NCI-H2227 treated with DMSO at 0.1 percent for 48 hours (cell line): ENCODE measurements at places on chromosomes 7 and 10.

DNA sequence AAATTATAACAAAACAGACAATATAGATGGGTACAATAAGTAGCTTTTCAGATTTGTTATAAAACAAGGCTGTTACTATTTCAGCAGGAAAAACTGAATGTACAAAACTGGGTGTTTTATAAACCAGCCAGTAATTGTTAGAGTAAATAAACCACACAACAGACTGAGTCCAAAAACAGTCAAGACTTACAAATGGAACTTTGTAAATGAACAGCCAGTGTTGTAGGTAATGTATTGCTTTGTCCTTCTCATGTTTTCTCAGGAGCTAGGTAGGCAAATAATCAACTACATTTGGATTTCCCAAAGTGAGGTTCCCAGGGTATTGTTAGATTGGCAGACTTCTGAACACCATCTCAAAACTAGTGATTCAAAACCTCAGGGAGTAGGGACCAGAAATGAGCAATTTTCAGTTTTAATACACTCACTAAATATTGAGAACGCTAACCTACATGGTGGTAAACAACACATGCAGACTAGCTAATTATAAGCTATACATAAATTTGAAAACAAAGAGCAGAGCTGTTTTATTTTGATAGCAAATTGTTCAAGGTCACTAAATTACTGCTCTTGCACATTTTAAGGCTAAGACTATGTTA is 36.2 kb downstream of the HERPUD2 start:
- no peak for DNase-seq

GRCh38 chr7:82690929-82691328 is 247.4 kb upstream of the CACNA2D1 start:
- DNase-seq: no peak

DNA sequence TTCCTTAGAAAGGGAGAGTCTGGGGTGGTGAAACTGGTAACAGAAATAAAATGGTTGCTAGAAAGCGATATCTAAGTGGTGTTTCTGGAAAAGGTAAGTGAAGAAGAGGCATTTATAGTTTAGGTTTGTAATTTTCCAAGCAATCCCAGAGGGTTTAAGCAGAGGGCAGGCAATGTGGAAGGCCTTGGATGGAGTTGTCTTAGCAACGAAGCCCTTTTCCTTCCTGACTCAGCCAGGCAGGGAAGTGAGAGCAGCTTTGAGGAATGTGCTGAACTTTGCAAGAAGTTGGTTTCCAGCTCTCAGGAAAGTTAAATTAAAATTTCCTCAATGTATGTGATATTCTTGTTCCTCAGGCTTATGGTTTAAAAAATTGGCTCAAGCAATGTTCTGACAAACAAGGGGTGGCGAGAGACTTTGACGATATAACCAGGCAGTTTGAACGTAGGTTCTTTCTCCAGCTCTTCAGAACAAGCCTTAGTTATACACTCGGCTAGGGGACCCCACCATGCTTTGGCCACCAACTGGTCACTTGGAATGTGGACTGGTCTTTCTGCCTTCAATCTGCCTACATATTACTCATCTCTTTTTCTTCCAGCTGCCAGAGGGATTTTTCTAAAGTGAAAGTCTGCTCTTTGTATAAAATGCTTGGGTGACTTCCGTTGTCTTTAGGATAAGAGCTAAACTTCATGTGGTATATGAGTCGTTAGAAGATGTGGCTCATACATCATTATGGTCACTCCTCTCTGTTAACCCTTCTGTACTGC is 66.9 kb upstream of the SLC25A13 start:
- DNase-seq: no peak

GRCh38 chr7:99106821-99107241 is 37.1 kb downstream of the SMURF1 start:
- no peak for DNase-seq

DNA sequence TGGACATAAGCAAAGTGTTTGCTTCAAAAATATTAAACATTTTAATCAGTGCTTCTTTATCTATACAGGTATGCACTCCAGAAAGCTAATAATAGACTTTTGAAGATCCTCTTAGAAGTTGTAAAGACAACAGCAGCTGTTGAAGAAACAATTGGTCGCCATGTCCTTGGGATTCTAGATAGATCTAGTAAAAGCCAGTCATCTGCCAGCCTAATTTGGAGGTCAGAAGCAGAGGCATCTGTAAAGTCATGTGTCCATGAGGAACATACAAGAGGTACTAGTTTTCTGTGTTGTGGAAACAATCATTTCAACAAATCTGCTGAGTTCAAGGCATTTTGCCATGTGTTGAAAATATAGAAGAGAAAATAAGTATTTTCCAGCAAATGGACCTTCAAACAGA is 89.3 kb downstream of the CYP51A1 start:
- no peak for DNase-seq

DNA sequence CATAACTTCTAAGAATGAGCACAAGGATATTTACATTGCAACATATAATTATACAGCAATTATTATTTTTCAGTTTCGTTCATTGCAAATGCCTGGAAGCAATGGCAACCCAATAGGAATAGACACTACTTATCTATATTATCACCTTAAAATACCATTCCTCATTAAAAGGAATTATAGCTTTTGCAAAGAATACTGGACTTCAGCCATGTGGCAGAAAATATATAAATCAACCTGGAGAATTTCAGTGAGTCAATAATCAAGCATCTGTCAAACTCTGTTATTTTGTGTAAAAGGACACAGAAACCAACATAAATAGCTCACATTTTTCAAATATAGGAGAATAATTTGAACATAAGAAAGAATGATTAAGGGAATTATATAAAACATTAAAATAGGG is 96.1 kb upstream of the SEMA3C start:
- DNase-seq: no peak

DNA sequence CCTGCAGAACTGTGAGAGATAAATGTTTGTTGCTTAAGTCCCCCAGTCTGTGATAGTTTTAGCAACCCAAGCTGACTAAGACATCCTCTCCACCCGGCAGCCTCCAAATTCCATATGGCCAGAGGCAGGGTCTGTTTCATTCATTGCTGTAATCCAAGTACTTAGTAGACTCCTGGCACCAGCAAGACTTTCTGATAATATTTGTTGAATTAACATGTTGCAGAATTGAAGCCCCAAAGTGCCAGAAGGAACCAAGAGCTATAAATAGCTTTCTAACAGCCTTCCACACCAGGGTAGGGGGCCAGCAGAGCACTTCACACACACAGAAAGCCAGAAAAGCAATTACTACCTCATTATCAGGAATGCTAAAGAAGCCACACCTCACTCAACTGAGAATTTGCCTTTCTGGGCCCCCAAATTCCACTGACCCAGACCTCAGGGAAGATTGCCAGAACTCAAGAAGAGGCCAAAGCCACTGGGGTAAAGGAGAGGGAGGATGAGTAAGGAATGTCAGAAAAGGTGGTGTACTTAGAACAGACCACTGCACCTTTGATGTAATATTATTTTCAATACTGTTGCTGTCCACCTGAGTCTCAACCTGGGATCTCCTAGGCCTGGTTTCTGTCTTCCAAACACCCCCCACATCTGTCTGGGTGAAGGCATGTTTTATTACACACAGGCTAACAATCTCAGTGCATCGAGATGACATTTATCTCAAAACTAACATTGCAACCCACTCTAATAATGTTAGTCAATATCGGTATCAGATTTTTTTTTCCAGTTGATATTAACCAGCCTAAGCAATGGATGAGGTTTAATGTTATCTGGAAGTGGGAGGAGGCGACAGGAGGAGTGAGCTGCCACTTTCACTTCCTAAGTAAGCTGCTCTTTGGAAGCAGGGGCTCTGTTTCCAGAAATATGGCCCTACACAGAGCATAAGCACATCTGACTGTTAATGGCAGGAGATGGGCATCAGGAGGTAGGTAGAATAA is 5.5 kb downstream of the NOD1 start:
- no peak for DNase-seq

GRCh38 chr7:111138586-111138985 is 47.7 kb downstream of the LRRN3 start:
- DNase-seq: no peak

DNA sequence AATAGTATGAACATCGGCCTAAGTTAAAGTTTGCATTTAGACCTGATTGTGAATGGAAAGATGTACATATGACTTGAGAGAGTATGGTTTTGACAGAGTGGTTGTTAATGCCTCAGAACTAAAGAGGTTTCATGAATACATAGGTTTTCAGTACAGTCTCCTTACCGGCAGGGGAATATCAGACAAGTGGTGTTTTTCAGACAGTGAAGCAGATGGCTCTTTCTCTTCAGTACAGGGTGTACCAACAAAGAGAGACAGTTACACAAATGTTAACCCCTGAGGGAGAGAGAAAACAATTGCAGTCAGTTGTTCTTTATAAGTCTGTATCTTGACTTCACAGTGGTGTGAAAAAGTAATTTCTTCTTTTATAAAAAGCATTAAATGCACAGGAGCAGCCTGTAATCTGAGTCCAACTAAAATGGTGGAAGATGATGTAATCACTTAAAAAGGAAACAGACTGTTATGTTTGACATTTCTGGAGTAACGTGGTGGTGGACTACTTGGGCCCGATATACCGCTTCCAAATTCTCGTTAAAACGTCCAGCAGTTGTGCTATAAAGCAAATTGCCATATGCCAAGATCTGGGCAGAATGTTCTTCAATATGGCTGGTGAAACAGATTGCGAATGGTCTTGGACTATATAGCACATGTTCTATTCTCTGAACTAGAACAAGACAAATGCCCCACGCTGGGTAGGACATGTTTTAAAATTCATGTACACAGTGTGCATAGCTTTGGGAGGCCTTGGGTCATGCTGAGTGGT is 69.2 kb downstream of the SDK1 start:
- peak; percentile 37 for DNase-seq

- DNase-seq: no peak
Measured at GRCh38 chr7:2974093-2974819, 69.4 kb downstream of the CARD11 start.

GRCh38 chr7:157757211-157757610 is 420.4 kb downstream of the DNAJB6 start:
- DNase-seq: no peak

DNA sequence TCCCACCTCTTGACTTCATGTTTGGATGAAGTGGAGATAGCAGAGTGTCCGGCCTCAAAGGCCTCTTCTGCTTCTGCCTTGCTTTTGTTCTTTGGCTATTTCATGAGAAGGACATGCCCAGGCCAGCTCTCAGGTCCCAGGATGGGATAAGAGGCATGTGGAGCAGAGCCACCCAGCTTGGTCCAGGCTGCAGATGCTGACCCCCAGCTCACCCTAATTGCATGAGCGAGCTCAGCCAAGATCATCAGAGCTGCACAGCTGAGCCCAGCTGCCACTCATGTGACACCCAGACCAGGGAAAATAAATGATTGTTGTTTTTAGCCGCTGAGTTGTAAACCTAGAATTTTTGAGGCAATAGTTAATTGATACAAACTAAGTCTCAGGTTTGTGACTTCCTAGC is 230.0 kb downstream of the PHF14 start:
- DNase-seq: no peak

GRCh38 chr7:29170781-29171180 is 23.8 kb upstream of the CHN2 start:
- DNase-seq: no peak

DNA sequence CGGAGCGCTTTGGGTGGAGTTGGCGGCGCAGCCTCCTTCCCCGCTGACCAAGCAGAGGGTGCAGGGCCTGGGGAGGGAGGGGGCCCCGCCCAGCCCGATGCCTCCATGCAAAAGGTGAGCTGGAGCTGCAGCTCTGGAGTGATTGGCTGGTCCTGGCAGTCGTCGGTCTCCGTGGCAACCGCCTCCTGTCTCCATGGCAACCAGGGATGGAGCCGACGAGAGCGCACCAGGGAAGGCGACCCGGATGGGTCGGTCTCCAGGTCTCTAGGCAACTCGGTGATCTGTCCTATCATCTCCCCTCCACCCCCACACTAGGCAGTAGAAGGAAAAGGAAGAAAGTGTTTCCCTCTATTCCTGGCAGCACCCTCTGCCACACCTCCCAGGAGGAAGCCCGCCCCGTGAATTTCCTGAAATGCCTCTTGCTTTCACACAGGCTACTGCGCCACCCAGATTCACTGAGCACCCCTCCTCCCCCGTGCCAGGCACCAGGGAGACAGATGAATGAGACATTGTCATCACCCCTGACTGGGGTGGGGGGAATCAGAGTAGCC is 647 bp upstream of the NACAD start:
- peak; percentile 91 for DNase-seq

DNA sequence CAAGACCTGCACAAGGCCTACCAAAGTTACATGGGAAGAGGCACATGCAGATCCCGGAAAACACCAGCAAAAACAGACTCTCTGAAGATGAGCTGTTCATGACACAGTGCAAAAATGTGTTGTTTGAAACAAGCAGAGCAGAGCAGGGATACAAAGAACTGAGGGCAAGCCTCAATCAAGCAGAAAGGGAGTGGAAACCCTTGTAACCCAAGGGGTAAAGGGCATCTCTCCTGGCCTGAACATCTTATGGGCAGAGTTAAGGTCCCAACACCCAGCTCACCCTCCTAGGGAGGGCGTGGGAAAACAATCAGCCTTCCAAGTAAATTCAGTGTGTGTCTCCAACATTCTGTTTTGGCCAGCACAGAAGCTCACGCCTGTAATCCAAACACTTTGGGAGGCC is 10.5 kb downstream of the PSPH start:
- DNase-seq: no peak

DNA sequence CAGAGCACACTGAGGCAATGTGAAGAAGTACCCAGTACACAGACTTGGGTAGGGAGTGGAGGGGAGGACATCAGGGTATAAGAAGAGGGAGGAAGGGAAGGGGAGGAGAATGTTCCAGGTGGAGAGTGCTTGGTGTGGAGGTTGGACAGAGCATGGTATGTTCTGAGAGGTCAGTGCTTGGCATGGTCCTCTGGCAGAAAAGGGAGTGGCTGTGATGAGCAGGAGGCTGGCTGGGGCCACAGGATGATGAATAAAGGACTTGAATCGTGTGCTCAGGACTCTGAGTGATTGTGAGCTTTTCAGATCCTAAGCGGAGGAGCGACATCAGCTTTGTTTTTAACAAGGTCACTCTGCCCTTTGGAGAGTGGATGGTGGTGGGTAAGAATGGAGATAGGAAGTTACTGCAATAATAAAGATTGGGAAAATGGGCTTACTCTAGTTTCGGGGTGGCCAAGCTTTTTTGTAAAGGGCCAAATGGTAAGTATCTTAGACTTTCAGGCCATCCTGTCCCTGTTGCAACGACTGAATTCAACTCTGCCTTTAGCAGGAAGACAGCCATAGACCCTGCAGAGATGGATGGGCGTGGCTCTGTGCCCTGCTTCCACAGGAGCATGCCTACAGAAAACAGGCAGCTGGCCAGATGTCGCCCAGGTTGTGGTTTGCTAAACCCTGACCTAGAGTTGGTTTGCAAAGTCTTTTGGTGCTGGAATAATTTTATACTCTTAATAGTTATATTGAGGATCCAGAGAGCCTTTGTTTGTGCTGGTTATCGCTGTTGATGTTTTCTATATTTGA is 8.4 kb downstream of the PPP2R2D start:
- no peak for DNase-seq

GRCh38 chr10:92747600-92747999 is 57.8 kb downstream of the HHEX start:
- no peak for DNase-seq

GRCh38 chr7:82156893-82157292 is 286.7 kb downstream of the CACNA2D1 start:
- no peak for DNase-seq
